Epithelial cell of prostate (primary cell): ENCODE measurements at places on chromosomes 16 and 17.

DNA sequence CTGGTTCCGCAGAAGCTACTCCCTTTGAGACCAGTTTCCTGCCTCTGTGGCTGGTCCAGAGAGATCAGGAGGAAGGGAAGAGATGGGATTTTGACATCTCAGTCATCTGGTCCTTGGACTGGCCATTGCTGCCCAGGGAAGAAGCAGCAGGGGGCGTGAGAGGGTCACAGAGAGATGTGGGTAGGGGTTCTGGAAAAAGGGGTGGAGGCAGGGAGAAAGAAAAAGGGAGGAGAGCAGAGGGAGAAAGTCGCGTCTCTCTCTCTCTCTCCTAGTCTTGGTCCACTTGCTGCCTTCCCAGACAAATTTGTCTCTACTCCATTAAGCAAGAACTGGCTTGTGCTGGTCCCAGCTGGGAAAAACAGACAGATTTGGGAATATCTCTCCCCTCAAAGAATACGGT is 4.4 kb downstream of the SHBG start:
- DNase-seq, result no peak

GRCh38 chr17:44281570-44281969 is 13.6 kb upstream of the SLC4A1 start:
- DNase-seq, result no peak

DNA sequence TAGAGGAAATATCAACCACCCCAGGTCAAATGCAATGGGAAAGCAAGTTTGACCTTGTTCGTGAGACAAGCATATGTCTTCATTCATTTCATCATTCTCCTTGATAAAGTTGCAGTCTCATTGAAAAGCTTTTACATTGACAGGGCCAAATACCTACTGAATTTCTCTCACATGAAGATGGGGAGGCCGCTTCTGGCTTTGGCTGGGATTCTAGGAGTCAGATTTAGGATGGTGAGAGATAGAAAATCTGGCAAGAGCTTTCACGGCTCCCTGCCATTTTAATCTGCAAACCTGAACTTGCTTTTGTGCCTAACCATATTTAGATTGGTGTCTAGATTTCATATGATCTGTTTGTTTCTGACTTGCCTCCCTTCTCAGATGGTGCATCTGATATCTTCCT is 88.0 kb downstream of the TMEM100 start:
- no peak for DNase-seq

DNA sequence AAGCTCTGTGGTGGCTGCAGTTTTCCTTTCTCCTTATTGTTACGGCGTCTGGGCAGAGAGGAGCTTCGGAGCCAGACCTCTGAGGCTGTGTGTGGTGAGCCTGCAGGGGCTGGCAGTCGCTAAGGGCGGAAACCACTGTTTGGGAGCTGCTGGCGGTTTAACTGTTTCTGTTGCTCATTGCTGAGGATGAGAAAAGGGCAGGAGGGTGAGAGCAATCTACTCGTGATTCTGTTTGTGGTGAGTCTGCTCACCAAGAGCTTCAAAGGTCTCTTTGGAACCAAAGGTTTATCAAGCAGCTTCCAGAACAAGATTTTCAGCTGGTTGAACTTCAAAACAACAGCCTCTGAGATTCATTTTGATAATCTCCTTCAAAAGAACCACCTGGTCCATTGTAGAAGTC is 143.9 kb downstream of the ANKFN1 start:
- DNase-seq, result no peak

- DNase-seq, result no peak
Observed at GRCh38 chr16:69260019-69260418, 51.1 kb upstream of the VPS4A start.

DNA sequence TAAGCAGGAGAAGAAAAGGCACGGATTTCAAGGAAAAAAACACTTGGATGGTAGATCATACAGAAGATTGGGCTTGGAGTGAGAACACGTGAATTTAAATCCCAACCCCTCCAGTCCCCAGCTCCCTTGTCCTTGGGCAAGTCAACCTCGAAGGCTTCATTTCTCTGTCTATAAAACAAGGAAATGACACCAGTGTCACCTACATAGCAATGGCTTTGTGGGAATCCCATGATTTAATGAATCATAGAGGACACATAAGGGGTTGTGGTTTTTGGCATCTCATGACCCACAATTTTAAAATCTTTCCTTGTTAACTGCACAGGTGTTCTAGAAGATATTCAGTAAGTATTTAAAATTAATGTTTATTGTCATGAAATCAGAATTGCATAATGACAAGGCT is 8.2 kb upstream of the CCL2 start:
- DNase-seq, result no peak

GRCh38 chr16:28285649-28286048 is 6.7 kb upstream of the SBK1 start:
- no peak for DNase-seq

DNA sequence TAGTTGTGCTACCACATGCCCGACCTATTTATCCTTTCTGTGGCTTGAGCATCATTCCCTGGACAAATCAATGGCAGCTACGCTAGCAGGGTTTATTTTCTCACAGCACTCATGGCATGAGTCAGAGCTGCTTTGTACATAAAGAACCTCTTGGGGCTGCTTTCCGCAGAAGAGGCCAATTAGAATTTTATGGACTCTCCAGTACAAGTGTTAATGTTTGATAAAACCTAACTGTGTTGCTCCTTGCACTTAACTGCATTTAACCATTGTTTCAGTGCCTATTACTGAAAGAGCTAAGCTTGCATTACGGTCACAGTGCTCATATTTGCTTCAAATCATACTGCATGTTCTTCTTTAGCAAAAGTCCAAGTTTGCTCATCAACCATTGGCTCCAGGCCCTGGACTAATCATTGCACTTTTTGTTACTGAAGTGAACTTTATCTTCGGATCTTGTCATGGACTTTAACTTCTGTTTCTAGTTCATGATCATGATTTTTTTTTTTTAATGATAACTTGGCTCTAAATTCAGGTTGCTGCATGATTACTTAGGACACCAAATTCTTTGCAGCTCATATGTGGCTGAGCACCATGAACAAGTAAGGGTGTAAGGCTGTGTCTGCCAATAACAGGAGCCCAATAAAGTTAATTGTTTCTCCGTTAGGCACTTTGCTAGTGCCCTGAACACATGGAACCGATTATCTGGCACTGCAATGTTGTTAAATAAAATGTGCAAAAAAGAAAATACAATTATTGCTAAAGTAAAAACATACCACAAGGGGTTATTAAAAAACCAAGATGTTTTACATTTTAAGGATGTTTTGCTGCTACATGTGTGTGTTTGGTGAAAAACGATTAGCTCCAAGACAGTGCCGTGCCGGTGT is 492.2 kb downstream of the KCNJ2 start:
- DNase-seq, result no peak

- peak; percentile 27 for DNase-seq
Observed at GRCh38 chr16:80273635-80274538, 266.9 kb upstream of the DYNLRB2 start.

- no peak for DNase-seq
Observed at GRCh38 chr17:54795046-54795445, 105.6 kb upstream of the TOM1L1 start.

DNA sequence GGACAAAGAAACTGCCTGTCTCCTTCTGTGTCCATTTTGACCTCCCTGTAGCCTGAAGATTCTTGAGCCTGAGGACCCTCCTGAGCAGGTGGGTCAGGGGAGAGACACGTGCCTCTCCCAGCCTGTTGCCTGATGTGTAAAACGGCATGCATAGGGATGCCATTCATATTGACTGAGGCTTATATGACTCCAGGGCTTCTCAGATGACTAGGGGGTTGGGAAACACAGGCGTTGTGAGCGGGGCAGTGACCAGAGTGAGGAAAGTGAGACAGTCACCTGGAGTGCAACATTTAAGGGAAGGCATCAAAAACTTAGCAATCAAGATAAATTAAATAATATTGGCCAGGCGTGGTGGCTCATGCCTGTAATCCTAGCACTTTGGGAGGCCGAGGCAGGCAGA is 5.1 kb upstream of the SLC16A5 start:
- DNase-seq, result no peak

DNA sequence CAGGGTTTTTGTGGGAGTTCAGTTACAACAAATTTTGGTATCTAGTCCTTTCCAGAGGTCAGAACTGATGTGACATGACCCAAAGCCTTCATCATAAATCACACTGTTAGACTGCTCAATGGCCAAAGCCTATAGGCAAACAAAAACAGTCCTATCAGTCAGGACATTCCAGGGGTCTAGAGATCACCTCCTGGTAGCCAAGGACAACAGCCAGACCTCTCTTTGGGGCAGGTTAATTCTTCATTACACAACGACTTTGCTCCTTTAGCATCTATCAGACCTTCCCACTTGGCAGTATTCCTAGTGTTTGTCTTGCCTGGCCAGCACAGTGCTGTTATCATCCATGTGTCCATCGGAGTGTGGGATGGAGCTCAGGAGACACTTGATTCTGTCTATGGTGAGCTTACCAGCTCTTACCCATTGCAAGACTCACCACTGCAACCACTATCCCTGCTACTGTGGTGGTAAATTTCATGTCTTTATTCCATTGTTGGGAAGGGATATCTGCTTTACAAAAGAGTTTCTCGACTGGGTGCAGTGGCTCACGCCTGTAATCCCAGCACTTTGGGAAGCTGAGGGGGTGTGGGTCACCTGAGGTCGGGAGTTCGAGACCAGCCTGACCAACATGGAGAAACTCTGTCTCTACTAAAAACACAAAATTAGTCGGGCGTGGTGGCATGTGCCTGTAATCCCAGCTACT is 95.5 kb upstream of the DHX40 start:
- DNase-seq, result no peak

- no peak for DNase-seq
Observed at GRCh38 chr17:79114458-79115301, 40.1 kb downstream of the ENGASE start.

- no peak for DNase-seq
Observed at GRCh38 chr16:79823639-79824038, 223.1 kb upstream of the MAF start.

DNA sequence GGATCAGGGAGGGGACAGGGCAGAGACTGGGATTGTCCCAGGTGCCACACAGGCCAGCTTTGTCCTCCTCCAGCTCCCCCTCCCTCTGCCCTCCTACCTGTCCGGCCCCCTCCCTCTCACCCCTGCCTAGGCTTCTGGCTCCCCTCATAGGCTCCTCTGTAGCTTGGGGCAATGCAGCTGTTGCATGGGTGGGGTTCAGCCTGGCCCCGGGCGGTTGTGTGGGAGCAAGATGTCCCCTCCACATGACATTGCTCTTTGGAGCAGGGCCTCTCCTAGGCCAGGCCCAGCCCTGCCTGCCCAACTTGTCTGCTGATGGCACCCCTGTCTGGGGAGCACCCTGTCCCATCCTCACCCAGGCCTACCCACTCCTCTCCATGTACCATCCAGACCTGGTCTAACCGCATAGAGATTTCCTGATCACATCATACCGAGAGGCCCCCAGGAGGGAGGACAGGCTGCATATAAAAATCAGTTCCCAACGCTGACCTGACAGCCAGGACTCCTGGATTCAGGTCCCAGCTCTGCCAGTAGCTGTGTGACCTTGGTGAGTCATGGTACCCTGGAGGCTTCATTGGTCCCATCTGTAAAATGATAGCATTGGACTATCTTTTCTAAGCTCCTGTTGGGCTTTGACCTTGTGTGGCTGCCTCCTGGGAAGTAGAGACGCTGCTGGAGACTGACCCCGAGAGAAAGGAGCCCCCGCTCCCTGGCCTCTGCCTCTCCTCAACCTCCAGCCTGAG is 48.8 kb upstream of the DLX4 start:
- no peak for DNase-seq

DNA sequence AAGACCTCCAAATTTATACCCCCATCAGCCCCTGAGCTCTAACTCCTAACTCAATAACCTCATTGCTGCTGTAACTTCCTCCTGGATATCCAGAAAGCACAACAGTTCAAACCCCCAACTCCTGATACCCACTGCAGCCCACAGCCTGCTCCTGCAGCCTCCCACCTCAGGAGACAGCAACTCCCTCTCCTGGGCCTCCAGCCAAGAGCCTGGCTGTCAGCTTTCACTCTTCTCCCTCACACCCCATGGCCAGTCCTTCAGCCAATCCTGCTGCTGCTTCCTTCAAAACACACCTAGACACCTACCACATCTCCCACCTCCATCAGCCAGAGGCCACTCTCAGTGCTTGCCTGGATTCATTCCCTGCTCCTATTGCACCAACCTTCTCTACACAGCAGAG is 5.4 kb downstream of the GINS2 start:
- DNase-seq, result no peak

DNA sequence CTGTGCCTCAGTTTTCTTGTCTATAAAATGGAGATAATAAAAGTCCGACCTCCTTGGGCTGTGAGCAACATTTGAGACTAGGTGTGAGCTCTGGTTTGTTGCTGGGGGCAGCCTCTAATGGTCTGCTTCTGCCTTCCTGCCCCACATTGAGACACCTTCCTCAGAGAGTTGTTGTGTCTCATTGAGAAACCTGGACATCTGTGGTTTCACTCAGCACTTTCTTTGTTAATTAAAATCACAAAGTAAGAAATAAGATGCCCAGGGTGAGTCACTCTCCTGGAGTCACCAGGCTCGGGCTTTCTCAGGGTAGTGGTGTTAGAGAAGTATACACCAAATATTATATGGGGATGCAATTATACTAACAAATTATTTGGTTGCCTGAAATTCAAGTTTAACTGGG is 389.2 kb upstream of the SALL1 start:
- no peak for DNase-seq

DNA sequence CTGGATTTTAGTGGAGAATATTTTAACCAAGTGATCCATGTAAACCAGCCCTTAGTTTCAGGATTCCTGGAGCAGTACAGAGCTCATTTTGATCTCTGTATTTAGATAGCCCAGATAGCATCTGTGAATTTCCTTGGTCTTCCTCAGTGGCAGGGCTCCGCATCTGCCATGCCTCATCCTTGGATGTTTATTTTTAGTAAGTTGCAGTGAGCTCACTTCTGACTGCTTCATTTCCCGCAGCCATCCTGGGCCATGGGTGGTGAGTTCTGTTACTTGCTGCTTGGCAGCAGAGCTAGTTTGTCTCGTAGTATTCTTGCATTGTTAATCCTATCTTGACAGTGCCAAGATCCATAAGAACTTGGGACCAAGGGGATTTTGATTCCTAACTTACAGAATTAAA is 33.7 kb downstream of the IST1 start:
- DNase-seq, result no peak

DNA sequence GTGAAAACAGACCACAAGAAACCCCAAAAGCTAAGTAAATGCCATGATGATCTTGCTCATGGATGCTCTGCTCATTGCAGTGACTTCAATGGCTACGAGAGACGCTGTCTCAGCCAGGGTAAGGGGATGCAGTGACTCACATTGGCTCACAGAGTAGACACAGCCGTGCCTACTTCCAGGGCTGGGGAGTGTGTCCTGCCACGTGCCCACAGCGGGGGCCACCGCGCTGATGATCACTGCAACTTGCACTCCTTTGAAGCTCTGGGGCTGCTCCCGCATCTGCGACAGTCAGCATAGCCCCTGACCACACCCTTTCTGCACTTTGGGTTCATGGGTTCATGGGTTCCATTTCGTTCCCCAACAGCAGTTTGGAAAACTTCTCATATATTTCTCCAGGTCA is 231.4 kb upstream of the RPL38 start:
- no peak for DNase-seq

- DNase-seq, result no peak
Observed at GRCh38 chr16:11177578-11178160, 78.3 kb downstream of the SOCS1 start.
